HCT116 (cell line): ENCODE measurements at places on chromosomes 4 and X.

GRCh38 chr4:9800848-9801247 is 19.4 kb downstream of the DRD5 start:
- DNase-seq, result no peak

DNA sequence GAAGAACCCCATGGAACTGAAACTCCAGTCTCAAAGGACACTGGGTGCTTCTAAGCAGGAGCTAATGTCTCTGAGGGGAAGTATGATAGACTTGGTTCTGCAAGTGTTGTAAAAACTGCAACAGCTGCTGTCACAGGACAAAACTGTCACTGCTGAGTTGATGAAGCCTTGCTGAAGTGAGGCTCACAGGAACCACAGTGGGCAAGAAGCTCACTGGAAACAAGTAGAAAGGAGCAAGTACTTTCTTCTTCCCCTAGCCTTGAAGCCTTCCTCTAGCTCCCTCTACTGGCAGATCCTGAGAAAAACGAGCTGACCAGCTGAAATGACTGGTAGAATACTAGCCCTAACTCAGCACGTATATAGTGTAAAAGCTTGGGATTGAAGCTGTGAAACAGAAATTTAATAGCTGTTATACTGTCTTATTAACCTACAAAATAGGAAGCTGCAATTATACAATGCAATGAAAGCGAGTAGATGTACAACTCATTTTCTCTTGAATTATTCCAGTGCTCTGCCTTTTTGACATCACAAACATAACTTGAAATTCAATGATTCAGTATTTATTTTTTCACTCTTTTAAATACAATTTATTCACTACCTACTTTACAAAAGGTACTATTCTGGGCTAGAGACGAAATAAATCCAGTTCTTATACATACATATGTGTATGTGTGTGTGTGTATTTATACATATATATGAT is 91.4 kb downstream of the GABRB1 start:
- DNase-seq, result peak; percentile 36

GRCh38 chr4:8079916-8080753 is 78.5 kb downstream of the ABLIM2 start:
- no peak for DNase-seq

DNA sequence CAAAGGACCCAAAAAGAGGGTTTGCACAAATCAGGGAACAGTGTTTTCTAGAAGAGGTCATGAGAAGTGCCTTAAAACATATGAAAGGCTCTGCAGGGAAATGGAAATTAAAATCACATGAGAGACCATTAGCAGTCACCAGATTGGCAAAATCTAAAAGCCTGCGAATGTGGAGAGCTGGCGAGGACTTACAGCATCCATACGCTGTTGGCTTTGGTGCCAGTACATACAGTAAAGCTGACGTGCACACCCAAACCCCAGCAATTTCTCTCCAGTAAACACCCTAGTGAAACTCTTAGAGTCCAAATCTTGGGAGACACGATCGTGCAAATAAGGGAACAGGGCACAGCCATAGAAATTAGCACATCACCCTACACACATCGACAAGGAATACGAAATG is 25.4 kb upstream of the PPP2R2C start:
- no peak for DNase-seq

GRCh38 chr4:159103384-159103990 is 608 bp downstream of the RAPGEF2 start:
- no peak for DNase-seq

GRCh38 chrX:10042055-10042454 is 74.9 kb downstream of the CLDN34 start:
- no peak for DNase-seq

DNA sequence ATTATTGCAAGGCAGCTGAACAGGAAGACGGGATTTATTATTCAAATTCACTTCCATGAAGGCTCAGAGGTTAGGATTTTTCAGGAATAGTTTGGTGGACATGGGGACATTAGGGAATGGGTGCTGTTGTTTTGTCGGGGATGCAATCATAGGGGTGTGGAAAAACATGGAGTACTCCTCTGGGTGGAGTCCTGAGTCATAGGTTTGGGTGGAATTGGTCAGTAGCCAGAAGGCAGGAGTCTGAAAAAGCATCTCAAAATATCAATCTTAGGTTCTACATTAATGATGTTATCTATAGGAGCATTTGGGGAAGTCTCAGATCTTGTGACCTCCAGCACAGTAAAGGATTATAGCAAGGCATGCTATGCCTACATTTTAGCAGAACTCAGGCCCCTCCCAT is 14.5 kb upstream of the ETNPPL start:
- no peak for DNase-seq

DNA sequence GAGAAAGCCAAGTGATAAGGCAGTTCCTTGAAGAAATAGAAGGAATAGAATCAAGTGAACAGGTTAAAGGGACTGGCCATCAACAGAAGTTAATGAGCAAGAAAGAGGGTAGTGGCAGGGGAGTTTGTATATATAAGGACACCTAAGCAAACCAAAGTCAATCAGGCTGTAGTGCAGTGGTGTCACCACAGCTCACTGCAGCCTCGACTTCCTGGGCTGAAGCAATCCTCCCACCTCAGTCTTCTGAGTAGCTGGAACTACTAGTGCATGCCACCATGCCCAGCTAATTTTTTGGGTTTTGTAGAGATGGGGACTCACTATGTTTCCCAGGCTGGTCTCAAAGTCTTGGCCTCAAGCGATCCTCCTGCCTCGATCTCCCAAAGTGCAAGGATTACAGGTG is 15.9 kb downstream of the ACOT9 start:
- no peak for DNase-seq

GRCh38 chrX:135273162-135273561 is 21.3 kb downstream of the ETDA start:
- DNase-seq, result no peak

DNA sequence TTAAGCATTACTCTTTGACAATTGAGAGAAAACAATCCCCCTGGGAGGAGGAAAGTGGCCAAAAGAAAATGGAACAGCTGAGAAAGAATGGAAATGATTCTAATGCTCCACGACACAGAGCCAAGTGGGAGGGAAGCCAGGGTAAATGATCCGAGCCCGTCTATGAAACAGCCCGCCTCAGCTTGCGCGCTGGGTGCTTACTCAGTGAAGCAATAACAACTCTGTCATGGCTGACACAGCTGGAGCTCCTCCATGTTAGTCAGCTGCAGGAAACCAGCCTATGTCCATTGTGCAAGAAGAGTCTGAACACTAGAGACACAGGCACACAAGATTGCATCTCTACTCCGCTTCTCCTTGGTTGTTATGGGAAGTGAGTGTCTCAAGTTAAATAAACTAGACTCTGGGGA is 19.3 kb downstream of the NOA1 start:
- DNase-seq, result no peak

GRCh38 chrX:13565511-13565910 is 3.9 kb upstream of the EGFL6 start:
- no peak for DNase-seq

DNA sequence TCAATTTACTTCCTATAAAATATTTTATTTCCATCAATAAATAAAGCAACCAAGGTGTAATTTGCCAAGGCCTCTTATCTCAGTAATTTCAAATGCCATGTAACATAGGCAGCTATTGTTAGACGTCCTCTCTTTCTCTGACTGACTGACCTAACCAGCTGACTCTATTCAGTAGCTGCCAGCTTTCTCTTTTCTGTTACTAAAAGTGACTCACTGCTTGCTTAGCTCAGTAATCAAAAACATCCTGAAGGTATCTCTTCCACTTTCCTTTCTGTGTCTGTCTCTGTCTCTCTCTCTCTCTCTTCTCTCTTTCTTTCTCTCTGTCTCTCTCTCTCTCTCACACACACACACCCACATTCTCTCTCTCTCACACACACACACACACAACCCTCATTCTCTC is 134.2 kb downstream of the SPOCK3 start:
- DNase-seq, result no peak

GRCh38 chrX:16140448-16140847 is 17.1 kb downstream of the GRPR start:
- no peak for DNase-seq
